ENCODE measurements at places on chromosomes 11 and 22.

DNA sequence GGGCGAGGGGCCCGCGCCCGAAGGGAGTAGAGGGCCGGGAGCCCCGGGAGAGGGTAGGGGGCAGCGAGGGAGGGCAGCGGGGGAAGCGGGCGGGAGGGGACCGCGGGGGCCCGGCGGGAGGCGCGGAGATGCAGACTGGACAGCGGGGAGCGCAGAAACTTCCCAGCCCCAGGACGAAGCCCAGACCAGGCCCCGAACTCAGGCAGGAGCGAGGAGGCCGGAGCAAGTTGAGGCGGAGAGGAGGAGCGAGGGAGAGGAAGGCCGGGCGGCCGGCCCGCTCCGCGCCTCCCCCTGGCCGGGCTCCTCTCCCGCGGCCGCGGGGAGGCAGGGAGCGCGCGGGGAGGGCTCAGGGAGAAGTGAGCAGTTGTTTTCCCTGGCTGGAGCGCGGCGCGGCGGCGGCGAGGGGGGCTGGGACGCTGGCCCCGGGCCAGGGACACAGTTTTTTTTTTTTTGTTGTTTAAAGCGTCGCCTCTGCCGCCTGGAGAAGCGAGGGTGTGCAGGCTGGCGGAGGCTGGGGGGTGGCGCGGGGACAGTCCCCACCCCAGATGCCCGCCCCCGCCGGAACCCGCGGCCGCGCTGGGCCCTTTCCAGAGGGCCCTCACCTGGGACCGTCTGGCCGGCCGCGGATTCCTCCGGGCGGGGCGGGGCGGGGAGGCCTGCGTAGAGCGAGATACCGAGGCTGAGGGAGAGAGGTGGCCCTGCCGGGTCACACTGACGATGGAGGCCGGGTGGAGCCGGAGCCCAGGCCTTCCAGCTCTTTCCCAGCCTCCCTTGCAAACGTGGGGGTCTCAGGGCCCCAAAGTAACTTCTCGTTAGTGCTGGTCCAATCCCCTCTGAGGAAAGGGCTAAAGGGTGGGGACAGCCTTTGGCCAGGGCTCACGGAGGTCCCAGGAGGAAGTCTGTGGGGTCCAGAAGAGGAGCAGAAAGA, at the start of gene LTBP3:
Gene LTBP3, minus strand, starts transcription at position 358 of the 928 bp plus-strand sequence. CDS start 400 bp downstream, outside the sequence.
- peak within 1 kb of the TSS; percentile 59 for H3K4me3 ChIP-seq
- H3K4me1 ChIP-seq = peaks cover 41% of the 10 kb centered on the region
- DNase-seq = peak; percentile 87
- H3K36me3 ChIP-seq = no peaks in the 10 kb centered on the region
- no peaks in the 10 kb centered on the region for H3K27me3 ChIP-seq
- H3K27ac ChIP-seq = peak within 1 kb of the TSS; percentile 87

DNA sequence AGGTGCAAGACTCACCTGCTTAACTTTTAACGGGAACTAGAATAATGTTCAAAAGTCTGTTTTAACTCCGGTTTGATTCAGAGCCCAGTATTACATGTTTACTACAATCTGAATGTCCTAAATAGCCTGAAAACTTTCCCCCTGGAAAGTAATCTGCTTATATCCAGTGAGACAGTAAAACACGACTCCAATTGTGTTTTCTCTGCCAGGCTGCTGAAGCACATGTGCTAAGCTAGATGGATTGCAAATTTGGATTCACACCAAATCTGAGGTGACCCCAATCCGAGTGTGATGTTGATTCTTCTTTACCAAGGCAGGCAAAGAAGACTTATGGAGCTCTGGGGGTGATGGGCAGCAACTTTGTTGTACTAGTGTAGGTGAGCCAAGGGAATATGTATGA, 158.7 kb upstream of the PDGFD start:
- no peaks in the 10 kb centered on the region for H3K4me1 ChIP-seq
- no peaks in the 10 kb centered on the region for H3K36me3 ChIP-seq
- DNase-seq = no peak

DNA sequence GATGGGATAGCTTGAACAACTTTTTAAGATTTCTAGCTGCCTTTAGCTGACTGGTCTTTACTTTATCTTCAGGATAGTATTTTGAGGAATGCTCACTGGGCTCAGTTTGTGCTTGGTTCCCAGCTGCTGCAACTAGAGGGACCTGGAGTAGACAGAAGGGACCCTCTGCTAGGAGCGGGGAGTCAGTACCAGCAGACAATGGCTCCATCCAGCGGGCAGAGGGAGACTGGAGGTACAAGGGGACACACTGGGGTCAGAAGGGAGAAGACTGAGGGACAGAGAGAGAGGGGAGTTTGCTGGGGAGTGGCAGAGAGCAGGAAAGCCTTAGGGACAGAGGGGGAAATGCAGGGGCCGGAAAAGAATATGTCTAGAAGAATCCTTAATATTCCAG, 22.0 kb upstream of the ACER3 start:
- no peaks in the 10 kb centered on the region for H3K36me3 ChIP-seq
- no peak overlapping the region for H3K4me3 ChIP-seq
- peak; percentile 63 for DNase-seq
- no peak overlapping the region for H3K27ac ChIP-seq
- peaks cover 4% of the 10 kb centered on the region for H3K27me3 ChIP-seq

DNA sequence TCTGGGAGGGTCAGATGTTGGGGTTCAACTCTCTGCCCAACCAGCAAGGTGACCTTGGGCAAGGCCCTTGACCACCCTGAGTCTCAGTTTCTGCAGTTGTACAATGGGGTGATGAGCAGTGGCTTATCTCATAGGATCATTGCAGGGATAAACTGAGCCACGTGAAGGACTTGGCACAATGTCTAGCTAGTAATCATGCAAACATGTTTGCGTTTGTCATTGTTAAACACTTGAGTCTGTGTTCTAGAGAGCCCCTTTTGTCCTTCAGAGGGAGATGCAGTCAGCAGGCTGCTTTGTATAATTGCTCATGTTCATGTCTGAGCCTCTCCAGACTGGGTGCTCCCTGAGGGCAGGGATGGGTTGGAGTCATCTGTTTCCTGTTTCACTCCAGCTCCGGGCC, 15.8 kb downstream of the CD82 start:
- no peaks in the 10 kb centered on the region for H3K27me3 ChIP-seq
- no peak overlapping the region for H3K4me3 ChIP-seq
- DNase-seq = no peak
- no peaks in the 10 kb centered on the region for H3K4me1 ChIP-seq
- H3K27ac ChIP-seq = no peak overlapping the region
- no peaks in the 10 kb centered on the region for H3K36me3 ChIP-seq

DNA sequence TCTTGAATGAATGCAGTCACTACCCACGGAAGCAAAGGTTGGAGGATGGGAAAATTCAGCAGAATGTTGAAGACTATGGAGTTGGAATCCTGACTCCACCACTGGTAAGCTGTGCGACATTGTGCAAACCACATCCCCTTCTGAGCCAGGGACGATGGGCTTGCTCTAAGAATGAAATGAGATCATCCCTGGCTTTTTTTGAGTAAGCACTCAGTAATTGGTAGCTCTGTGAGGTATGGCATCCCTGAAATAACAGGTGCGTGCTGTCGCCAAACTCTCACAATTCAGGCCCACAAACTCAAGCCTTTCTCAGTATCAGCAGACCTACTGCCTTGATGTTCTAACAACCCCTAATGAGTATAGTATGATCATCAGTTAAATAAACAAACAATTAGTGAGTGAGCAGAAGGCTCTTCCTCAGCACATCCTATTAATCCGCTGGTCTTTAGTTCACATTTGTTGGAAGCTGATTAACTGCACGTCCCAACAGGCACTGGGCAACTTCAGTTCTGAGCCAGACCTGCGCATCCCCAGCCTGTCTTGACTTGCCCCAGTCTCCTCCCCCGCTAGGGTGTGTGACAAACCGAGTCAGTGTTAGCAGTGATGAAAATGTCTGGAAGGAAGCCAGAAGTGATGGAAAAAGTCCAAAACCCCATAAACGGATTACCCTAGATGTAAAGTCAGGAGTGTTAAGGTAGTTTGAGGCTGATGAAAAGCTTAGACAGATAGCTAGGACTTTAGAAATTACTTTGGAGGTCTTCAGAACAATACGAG, 235.5 kb downstream of the GRIK4 start:
- peaks cover 5% of the 10 kb centered on the region for H3K4me1 ChIP-seq
- no peak overlapping the region for H3K4me3 ChIP-seq
- DNase-seq = peak; percentile 60
- peaks cover 18% of the 10 kb centered on the region for H3K27me3 ChIP-seq
- no peak overlapping the region for H3K27ac ChIP-seq

DNA sequence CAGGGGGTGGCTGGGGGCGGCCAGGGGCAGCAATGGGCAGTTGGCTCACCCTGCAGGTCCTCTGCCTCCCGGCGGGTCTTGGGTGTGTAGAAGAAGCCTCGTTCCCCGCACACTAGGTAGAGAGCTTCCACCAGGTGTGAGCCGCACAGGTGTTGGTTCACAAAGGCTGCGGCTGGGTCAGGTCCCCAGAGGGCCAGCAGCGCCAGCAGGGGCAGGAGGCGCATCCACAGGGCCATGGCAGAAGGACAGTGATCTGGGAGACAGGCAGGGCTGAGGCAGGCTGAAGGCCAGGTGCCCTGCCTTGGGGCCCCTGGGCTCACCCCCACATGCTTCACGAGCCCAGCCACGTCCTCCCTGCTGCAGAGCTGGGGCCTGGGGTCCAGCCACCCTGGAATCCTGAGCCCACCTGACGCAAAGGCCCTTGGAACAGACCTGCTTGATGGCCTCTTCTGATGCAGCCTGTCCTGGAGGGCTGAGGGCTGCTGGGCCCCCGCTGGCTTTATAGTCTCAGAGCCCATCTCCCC, at the start of gene INS:
Gene INS, minus strand, starts transcription at position 474 of the 524 bp plus-strand sequence. Its CDS starts 238 bp downstream, at position 236.
- no peak for DNase-seq
- H3K4me1 ChIP-seq = no peaks in the 10 kb centered on the region
- no peak within 1 kb of the TSS for H3K27ac ChIP-seq
- no peaks in the 10 kb centered on the region for H3K36me3 ChIP-seq

DNA sequence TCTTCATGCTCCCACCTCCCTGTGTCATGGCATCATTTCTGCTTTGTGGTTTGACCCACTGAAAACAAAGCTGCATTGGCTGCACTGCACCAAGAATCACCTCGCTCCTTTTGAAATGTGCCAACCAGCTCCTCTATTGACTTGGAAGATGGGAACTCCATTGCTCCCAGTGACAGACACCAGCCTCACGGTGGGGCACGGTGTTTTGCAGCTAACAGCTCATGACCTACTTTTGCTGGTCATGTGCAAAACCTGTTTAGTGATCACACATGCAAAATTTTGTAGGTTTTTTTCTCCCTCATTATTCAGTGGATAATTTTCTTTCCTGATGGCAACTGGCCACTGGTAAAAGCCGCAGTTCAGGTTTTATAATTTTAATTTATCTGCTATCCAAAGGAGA, 36.8 kb downstream of the ARFGAP2 start:
- no peaks in the 10 kb centered on the region for H3K4me1 ChIP-seq
- no peak for DNase-seq
- H3K27ac ChIP-seq = no peak overlapping the region
- no peaks in the 10 kb centered on the region for H3K27me3 ChIP-seq
